ENCODE measurements at places on chromosomes 6 and 20. TPM values are rescaled to one million over a fixed set of nuclear protein-coding genes. Genes with fewer than 3 reads are reported as not detected.
A peak's percentile ranks its signal among the peaks of the same experiment; 100 is the strongest.

Gene HUS1B
- total RNA-seq = 0.45 TPM

Gene ASIP
- total RNA-seq = not detected

DNA sequence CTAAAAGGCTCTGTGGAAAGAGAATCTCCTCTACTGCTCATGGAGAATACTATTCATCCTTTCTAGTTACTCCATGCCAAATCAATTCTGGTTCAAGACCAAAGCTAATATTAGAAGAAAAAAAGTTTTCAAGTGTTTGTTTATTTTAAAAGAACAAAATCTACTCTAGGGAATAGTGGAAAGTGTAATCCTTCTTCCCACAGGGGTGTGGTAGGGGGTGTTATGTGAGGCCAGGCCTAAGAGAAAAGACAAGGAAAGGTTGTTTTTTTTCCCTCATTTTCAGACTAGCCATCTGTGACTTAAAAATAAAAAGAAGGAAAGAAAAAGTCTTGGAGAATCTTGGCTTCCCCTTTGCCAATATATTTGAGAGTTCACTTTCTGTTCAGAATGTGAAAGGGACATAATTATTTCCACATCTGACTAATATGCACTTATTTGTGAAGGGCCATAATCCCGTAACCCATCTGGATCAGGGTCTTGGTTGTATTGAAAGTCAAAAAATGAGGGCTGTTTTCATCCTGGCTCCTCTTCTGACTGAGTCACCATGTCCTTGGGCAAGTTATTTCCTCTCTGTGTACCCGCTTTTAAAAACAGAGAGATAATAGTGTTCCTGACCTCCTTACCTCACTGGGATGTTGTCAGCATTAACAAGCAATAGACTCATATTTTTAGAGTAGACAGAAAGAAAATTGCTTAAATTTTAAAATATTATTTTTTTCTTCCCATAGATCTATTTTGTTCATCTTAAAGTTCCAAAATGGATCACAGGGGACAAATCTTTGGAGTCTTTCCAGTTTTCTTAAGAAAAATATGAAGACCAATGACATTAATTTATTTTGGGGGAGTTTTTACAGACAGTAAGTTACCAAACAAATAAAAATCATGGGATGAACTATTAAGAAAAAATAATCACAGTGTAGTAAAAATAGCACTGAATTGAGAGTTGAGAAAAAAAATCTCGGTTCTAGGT is 233.7 kb downstream of the IBTK start:
- no peak for DNase-seq

- no peak for DNase-seq
Measured at GRCh38 chr6:46420921-46421638, 70.2 kb downstream of the RCAN2 start.

DNA sequence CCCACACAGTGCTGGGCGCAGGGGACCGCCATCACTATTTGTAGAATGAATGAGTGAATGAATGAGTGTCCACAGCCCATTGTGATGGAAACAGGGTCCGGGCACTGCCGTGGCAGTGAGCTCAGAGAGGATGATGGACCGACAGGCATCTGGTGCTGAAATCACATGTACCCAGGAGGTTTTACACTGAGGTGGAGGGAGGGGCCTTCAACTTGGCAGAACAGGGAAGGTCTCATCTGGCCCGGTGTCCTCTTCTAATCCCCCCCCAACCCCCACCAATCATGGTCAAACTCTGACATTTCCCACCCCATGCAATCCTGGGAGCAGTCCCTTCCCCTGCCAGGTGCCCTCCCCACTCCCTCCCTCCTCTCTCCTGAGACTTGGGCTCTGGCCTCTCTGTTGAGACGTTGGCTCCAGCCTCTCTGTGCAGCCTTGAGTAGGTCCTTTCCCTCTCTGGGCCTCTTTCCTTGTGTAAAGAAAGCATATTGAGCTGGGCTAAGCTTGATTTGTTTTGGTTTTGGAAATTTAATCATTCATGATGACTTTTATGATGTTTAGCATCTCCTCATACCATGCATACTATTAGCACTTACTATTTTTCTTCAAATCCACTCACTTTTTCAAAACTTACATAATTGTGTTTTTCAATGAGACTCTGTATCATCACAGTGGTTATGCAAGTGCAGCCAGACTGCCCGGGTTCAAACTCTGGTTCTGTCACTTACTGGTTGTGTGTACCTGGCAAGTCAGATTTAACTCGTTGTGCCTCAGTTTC is 10.8 kb downstream of the KIAA1755 start:
- no peak for DNase-seq

GRCh38 chr6:126181173-126181741 is 158.7 kb upstream of the CENPW start:
- no peak for DNase-seq

DNA sequence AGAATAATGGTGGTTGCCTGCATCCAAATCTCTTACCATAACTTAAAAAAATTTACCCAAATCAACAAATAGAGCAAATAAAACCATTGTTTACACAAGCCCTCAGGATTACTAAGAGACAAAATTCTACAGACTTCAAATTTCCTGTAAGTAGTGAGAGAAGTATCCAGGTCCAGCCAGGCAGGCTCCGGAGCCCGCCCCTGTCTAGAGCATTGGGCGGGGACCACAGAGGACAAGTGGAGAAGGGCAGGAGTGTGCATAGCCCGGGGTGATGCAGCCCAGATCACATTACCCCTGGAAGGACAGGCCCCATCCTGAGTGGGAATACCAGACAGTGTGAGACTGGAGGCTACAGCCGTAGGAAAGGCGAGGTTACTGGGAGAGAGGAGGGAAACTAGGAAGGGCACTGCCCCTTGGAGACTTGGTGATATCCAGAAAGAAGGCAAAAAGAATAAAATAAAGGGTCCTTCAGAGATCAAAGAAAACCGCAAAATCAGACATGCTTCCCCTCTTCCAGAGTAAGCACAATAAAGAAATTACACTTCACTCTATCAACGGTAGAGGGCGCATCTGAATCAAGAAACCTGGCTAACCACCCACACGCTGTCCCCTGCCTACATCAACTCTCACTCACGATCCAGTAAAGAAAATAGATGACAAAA is 26.6 kb downstream of the RIN2 start:
- DNase-seq = peak; percentile 9

- DNase-seq = no peak
Measured at GRCh38 chr6:163793011-163793983, 378.8 kb downstream of the QKI start.

DNA sequence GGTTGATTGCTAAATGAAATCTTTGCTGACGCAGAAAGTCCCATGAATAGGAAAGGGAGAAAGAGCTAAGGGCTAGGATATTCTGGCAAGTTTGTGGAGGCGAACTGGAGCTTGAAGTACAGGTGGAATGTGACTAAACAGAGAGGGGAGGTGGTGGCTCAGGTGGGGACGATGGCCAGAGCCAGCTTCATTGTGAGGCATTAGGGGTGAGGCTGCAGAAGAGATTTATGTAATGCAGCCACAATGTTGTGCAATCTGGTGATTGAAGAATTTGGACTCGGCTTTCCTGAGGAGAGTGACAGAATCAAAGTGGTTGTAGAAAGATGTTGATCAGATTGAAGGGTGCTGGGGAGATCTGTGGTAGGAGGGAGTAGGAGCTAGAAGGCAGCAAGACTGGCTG is 42.9 kb upstream of the SPACA1 start:
- no peak for DNase-seq

All from GM12878 (cell line).